ENCODE measurements at places on chromosomes 7 and 10.

DNA sequence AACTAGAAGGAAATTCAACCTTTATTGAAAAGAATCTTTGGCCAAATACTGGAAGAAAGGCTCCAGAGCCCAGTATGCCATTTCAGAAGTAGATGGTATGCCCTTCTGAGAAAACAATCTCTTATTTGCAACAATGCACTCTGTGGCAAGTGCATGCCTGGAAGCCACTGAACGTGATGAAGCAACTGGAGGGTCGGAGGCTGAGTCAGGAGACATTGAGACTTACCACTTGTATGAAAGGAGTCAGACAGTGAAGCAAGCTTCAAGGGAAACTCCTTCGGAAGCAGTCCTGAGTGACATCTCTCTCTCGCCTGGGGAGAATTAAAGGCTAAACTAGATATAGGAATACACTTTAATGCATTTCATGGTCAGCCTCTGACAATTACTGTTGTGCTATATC, 353.7 kb downstream of the NRG3 start:
- DNase-seq: no peak

DNA sequence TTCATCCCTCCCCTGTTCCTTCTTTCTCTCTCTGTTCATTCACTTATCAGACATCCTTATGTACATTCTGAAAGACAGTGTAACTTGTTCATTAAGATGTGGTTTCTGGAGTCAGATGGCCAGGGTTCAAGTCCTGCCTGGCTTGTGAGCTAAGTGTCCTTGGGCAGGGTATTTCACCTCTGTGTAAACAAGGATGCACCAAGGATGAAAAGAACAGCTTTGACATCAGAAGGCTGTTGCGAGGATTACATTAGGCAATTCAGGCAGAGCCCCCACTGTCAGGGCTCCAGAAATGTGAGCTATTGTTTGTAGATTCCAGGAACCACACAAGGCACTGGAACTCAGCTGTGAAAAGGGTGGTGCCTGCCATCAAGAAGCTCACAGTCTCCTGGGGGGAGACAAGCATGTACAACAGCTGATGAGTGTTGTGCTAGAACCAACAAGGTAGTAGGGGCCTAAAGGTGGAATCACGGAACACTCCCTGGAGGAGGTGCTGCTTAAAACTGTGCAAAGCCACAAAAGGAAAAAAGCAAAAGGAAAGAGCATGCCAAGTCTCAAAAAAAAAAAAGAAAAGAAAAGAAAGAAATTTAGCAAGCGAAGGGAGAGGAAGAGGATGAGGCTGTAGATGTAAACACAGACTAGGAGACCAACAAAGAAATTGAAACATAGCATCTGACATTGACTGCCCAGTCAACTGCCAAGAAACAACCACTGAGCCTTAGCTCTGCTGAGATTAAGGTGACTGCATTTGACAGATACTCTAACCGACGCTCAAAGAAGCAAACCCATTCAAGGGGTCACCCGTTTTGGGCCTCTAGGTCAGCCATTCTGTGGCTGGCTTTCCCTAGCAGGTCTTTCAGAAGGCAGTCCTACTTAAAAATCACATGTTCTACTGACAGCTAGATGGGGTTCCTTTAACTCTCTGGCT, 12.5 kb downstream of the PDLIM1 start:
- no peak for DNase-seq

DNA sequence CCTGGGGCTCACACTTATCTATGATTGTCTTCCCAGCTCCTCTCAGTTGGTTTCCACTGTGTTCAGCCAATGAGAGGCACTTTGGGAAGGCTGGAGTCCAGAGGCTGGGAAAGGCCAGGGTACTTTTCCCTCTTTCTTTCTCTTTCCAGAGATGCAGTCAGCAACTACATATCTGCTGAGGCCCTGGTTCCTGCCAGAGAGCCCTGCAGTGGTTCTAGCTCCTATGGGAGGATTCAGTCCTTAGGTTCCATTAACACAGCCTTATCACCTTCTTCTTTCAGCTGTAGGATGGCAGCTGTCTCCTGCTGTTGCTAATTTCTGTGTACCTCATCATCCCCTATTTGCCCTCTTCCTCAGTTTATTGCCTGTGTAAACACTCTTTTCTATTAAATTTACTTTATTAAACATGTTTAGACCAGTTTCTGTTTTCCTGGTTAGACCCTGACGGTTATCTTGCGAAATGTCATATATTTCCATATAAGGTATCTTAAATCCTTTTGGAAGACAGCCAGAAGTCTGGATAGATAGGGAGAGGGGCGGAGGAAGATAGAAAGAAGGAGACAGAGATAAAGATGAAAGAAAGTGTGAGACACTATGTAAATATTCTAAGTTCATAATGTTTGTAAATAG, 100.3 kb downstream of the HGF start:
- no peak for DNase-seq

- DNase-seq: peak; percentile 75
These were observed 42.0 kb downstream of the ZC3HC1 start for GRCh38 chr7:130008941-130009847.

DNA sequence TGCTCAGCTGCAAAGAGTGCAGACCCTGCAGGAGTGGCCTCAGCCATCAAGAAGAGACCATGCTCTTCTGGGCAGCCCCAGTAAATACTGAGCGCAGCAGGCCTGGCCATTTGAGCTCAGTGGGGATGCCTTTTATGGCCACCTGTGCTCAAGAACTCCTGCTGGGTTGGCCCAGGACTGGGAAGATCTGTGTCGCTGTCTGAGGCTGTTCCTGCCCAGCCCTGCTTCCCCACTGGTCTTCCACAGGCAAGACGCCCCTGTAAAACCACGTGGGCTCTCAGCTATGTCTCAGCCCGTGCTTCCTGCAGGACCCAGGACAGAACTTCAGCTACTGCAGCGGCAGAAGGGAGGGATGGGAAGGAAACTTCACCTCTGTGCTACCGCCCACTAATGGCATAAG, 10.5 kb upstream of the PPIF start:
- DNase-seq: no peak

DNA sequence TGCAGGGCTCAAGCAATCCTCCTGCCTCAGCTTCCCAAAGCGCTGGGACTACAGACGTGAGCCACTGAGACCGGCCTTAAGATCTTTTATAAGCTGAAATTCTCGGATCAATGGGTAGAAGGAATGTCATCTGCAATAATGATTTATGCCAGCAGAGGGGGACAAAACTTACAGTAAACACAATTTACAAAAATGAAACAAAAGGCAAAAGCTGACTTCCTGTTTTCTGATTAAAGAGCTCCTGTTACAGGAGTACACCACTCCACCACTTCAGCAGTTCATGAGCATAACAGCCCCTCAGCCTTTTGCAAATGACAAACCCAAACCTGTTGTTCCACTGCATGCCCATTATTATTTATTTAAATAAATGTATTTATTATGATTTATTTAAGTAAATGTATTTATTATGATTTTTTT, 88.5 kb upstream of the ATP6V0A4 start:
- DNase-seq: peak; percentile 53

DNA sequence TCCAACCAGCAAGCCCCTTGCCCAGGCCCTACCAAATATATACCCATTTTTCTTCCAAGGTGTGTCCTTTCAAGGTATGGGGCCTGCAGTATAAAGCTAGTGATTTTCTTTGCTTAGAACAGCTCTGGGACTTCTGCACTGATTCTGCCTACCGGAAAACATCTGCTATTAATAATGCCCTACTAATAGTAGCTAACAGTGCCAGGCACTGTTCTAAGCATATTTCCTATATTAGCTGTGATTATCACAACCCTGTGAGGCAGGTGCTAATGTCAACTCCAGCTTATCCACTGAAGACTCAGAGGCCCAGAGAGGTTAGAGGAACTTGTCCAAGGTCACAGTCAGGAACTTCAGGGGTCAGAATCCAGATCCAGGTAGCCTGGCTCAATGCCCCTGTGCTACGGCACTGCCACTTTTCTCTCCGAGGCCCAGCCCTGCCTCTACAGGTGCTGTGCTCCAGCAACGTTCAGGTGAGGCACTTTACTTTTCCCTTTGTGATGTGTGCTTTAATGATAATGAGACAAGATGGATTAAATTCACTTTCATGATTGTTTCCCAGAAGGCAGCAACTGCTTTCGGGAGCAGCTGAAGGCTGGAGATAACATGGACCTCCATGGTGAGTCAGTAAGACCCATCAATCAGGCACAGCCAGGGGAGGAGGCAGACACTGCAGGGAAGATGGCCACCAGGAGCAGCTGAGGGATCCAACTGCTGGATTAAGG, 26.7 kb downstream of the TAS2R41 start:
- no peak for DNase-seq

DNA sequence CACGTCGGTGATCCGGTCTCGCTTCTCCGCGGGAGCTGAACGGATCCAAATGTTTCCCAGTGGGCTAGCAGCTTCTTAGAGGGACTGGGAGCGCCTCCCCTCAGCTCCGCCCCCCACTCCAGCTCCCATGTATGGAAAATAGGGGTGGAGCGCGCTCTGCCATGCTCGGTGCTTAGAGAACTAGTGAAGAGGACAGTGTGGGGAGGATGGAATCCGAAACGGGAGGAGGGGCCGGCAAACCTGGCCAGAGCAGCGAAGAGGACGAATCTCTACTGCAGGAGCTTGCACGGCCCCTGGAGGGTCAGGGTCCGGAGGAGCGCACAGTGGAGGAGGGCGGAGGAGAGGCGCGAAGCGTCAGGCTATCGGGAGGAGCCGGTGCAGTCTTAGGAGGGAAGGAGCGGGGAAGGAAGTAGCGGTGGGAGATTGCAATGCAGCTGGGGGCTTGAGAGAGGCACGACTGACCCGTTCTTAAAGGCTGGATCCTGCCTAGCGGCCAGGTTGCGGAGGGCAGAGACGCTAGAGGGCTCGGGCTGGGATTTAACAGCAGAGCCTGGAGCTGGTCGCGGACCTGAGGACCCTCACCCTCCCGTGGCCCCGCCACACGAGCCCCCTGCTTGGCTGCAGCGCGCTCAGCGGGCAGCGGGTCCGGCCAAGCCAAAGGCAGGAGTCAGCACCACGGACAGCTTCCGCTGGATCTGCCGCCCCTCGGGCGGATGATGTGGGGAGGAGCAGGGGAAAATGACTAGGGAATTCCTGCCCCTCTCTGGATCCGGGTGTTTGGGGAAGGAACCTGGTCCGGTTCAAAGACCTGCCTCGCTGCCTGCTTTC, at the start of gene PRLHR:
PRLHR (minus strand) TSS at position 51 of the 828 bp plus-strand sequence. CDS start 404 bp downstream, outside the sequence.
- DNase-seq: peak; percentile 49

DNA sequence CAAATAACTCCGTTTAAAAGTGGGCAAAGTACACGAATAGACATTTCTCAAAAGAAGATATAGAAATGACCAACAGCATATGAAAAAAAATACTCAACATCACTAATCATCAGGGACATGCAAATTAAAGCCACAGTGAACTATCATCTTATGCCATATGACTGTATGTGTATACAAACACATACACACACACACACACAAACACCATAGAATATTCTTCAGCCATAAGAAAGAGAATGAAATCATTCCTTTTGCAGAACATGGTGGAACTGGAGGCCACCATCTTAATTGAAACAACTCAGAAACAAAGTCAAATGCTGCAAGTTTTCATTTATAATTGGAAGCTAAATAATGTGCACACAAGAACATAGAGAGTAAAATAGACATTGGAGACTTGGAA, 1019.4 kb downstream of the KCNMA1 start:
- DNase-seq: no peak

DNA sequence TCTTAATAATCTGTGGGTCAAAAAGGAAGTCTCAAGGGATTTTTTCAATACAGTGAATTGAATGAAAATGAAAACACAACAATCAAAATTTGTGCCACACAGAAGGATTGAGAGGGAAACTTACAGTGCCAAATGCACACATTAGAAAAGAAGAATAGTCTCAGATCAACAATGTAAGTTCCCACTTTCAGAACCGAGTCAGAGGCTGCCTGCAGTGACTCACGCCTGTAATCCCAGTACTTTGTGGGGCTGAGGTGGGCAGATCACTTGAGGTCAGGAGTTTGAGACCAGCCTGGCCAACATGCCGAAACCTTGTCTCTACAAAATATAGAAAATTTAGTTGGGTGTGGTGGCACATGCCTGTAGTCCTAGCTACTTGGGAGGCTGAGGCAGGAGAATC, 12.5 kb upstream of the KEL start:
- no peak for DNase-seq

DNA sequence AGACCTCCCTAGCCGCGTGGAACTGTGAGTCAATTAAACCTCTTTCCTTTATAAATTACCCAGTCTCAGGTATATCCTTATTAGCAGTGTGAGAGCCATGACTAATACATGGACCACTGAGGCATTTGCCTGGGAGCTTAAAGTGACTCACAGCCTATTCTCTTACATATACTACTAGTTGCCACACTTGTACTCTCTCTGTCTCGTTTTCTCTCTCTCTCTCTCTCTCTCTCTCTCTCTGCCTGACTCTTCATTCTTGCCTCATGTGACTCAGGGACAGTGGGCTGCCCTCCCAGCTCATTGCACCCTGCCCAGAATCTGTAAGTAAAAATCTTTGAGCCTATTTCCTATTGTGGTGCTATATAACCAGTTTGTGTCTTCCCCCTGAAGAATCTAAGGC, 238.5 kb upstream of the MAGI2 start:
- no peak for DNase-seq

- no peak for DNase-seq
These were observed 9.4 kb downstream of the NPC1L1 start for GRCh38 chr7:44531421-44532380.

DNA sequence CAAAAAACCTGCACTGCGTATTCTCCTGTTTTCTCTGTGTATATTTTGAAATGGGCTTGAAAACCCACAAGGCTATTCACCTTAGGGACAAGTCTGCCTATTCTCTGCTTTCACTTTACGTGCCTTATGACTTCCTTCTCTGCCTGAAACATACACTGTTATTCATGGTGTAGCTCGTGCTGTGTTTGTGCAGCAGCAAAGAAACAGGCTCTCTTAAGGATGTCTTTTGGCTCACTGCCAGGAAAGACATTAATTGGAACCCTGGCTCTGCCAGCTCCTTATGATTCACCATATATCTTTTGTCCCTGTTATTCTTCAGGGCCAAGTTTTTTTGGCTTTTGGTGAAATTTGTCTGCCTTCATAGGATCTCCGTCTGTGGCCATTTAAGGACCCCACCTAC, 92.4 kb downstream of the TMEM106B start:
- no peak for DNase-seq

DNA sequence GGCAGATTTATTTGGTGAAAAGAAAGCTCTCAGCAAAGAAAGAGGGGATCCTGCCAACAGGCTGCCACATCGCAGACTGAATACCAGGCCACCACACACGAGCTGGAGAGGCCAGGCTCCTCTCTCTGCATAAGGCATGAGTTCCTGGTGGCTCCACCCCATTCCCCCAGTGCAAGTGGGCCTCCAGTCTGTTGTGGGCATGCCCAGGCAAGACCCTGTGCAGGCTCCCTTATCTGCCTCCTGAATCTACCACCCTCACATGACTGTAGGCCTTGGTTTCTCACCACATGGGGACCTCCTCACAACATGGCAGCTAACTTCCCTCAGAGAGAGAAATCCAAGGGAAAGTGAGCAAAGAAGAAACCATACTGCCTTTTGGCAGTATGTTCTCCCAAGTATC, 26.7 kb upstream of the CUL1 start:
- no peak for DNase-seq

- DNase-seq: no peak
These were observed 96.3 kb downstream of the ELMO1 start for GRCh38 chr7:37352251-37352880.

DNA sequence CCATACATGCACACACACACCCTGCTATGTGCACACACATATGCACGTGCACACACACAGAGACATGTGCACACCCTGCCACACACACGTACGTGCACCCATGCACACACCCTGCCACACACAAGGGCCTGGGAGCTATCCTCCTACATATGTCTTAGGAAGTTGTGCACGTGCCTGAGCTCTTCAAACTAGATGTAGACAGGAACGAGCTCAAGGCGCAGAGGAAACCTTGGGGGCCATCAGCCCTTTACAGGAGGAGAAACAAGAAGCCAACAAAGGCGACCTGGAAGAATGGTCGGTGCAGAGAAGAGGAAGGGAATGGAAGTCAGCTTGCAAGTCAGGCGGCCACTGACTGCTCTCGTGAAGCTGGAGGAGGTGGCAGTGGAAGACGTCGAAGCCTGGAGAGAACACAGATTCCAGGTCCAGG, 58.7 kb downstream of the AOC1 start:
- no peak for DNase-seq
